ENCODE measurements at places on chromosomes 12 and 14.

GRCh38 chr14:102280376-102280962 lies 24.5 kb downstream of the MOK start:
- no peaks in the 10 kb centered on the region for H3K27me3 ChIP-seq
- H3K4me3 ChIP-seq: no peak overlapping the region
- no peak overlapping the region for H3K27ac ChIP-seq
- no peaks in the 10 kb centered on the region for H3K4me1 ChIP-seq

DNA sequence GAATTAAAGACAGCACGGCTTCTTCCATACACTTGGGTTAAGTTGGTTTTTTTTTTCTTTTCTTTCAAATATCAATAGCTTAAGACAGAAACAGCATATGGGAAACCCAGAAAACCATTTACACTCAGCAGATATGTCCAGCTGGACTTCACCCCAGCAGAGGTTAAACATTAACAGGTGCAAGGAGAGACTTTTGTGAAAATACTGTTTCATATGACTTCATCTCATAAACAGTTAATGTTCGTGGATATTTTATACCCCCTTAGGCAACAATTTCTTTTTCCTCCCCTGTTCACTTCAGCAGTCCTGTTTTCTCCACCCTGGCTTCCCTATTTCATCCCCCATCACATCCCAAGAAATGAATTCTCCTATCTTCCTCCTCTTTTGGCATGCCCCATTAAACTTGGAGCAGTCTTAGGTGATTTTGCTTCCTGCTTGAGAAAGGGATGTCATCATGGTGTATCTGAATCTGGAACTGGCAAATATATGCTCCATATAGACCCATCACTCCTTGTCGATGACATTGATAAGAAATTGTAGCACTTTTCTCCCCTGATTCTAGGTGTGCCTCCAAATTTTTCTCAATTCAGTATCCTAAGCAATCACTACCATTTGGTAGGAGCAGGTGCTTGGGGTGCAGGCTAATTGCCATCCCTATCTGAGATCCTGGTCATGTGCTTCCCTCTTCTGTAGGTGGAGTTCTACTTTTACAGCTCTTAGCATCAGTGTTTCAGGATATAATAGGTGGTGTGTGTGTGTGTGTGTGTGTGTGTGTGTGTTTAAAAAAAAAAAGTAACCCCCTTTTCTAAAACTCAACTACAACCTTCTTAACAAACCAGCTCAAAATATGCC lies 67.9 kb downstream of the BMP4 start:
- no peak overlapping the region for H3K4me3 ChIP-seq
- peaks cover 7% of the 10 kb centered on the region for H3K4me1 ChIP-seq

GRCh38 chr12:131378176-131378842 lies 332.6 kb upstream of the SFSWAP start:
- DNase-seq: no peak
- H3K27me3 ChIP-seq: no peaks in the 10 kb centered on the region
- no peak overlapping the region for H3K27ac ChIP-seq
- no peaks in the 10 kb centered on the region for H3K36me3 ChIP-seq
- H3K4me3 ChIP-seq: no peak overlapping the region

DNA sequence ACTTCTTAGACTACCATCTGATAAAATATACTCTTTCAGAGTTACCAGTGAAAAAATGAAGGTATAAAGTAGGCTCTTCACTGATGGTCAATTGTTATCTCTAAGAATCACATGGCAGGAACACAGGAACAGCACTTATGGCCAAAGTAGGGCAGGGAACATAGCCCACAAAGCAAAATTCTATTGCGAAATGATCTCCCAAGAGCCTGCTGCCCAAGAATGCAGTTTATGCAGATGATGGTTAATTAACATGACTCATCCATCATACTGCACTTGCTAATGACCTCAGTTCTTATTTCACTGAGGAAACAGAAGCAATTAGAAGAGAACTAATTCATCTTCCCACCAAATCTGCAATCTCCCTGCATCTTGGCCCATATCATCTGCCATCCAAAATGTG lies 133.8 kb downstream of the SLC2A13 start:
- H3K4me1 ChIP-seq: peaks cover 5% of the 10 kb centered on the region
- no peak overlapping the region for H3K4me3 ChIP-seq
- no peaks in the 10 kb centered on the region for H3K27me3 ChIP-seq
- peak; percentile 2 for DNase-seq
- no peak overlapping the region for H3K27ac ChIP-seq
- no peaks in the 10 kb centered on the region for H3K36me3 ChIP-seq

GRCh38 chr14:91835920-91836843 lies 31.2 kb downstream of the TC2N start:
- peak; percentile 94 for DNase-seq
- H3K4me3 ChIP-seq: peak overlapping the region; percentile 76
- H3K36me3 ChIP-seq: no peaks in the 10 kb centered on the region
- H3K27ac ChIP-seq: no peak overlapping the region
- peaks cover 6% of the 10 kb centered on the region for H3K27me3 ChIP-seq

DNA sequence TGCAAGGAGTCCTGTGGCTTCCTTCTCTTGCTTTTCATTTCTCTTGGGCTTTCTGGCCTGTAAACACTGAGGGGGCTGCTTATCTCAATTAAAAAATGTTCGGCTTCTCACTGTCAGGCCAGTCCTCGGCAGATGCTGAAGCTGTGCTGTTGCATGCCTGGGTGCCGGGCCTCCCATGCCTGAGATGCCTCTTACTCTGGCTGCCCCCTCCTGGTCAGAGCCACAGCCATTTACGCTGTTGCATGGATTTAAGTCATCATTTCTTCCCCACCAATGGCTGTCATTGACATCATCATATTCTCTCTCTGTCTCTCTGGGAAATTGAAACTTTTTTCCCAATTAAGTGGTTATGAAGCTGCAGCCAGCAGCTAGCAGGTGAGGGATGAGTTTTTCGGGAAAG lies 53.7 kb downstream of the FOXN4 start:
- no peak overlapping the region for H3K27ac ChIP-seq
- no peaks in the 10 kb centered on the region for H3K27me3 ChIP-seq
- no peaks in the 10 kb centered on the region for H3K36me3 ChIP-seq
- DNase-seq: peak; percentile 70

DNA sequence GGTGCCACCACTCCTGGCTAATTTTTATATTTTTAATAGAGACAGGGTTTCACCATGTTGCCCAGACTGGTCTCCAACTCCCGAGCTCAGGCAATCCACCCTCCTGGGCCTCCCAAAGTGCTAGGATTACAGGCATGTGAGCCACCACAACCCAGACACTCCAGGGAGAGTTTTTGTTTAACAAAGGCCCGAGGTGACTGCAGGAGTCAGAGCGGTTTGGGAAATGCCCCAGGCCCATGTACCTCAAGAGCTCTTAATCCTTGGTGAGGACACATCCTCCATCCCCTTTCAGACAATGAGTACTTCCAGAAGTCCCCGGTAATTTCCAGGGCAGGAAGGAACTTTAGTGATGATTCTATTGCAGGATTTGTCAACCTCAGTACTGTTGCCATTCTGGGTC lies 176.0 kb downstream of the ESRRB start:
- H3K27me3 ChIP-seq: no peaks in the 10 kb centered on the region
- H3K4me1 ChIP-seq: peaks cover 11% of the 10 kb centered on the region
- no peak overlapping the region for H3K4me3 ChIP-seq

DNA sequence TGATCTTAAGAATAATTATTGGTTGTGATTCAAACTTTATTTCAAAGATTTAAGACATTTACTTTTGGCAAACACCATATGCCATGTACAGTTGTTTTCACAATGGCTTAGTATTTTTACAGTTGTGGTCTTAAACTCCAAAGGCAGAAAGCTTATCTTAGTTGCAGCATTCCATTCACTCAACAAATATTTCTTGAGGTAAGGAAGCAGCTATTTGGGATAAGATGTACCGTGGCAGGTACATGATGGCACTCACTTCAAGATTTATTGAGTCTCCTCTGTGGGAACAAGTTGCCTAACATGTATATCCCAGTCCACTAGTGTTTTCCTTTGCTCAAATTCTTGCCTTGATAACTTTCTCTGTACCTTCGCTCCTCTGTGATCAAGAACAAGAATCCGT lies 8.0 kb upstream of the MON2 start:
- no peaks in the 10 kb centered on the region for H3K4me1 ChIP-seq
- no peak overlapping the region for H3K27ac ChIP-seq
- no peaks in the 10 kb centered on the region for H3K27me3 ChIP-seq
- no peaks in the 10 kb centered on the region for H3K36me3 ChIP-seq
- no peak overlapping the region for H3K4me3 ChIP-seq

GRCh38 chr12:81627336-81628189 lies 131.6 kb downstream of the PPFIA2 start:
- DNase-seq: peak; percentile 75
- no peak overlapping the region for H3K27ac ChIP-seq
- no peaks in the 10 kb centered on the region for H3K36me3 ChIP-seq
- H3K4me3 ChIP-seq: no peak overlapping the region
- no peaks in the 10 kb centered on the region for H3K27me3 ChIP-seq

DNA sequence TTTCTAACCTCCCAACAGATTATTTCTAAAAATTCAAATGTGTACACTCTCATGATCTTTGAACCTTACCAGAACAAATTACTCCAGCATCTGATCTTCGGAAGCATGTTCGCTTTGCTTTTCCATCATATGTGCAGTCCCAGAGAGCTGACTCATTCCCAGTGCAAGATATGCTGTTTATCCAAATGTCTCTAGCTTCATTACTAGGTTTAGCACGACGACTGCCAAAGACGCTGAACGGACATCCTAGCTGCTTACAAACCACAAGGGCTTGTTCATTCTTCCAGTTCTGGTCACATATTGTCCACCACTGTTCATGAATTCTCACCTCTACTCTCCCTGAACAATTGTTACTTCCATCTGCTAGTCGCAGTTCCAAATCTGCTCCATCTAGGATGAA lies 40.5 kb downstream of the CD163L1 start:
- H3K4me1 ChIP-seq: no peaks in the 10 kb centered on the region
- H3K27ac ChIP-seq: no peak overlapping the region
- H3K27me3 ChIP-seq: no peaks in the 10 kb centered on the region
- H3K36me3 ChIP-seq: no peaks in the 10 kb centered on the region
- H3K4me3 ChIP-seq: no peak overlapping the region

DNA sequence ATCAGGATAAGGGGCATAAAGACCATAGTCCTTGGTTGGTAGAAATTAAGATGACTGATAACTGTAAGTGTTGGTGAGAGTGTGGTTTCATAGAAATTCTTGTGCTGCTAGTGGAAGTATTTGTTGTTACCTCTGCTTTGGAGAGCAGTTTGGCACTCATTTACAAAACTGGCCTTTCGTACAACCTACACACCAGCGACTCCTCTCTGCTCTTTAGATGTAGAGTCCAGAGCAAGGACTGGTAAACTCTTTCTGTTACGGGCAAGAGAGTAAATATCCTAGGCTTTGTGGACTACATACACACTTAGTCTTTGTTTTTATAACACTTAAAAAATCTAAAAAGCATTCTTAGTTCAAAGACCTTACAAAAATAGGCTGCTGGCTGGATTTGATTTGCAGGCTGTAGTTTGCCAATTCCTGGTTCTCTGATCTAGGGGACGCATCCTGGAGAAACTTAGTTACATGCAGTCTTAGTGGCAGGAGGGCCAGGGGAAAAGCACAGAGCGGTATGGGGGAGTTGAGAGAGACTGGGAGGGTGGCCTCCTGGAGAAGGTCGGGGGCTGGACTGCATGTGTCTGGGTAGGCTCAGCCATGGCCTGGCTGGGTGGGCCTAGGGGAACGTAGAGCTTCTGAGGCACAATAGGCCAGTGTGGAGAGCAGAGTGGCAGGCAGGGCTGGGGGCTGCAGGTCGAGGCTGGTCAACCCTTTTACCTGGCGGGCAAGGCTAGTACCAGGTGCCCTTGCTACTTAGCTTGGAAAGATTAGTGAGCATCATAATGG lies 55.3 kb upstream of the AMN start:
- no peaks in the 10 kb centered on the region for H3K36me3 ChIP-seq
- no peak for DNase-seq
- H3K4me1 ChIP-seq: no peaks in the 10 kb centered on the region
- H3K27ac ChIP-seq: peak overlapping the region; percentile 2
- H3K4me3 ChIP-seq: no peak overlapping the region

DNA sequence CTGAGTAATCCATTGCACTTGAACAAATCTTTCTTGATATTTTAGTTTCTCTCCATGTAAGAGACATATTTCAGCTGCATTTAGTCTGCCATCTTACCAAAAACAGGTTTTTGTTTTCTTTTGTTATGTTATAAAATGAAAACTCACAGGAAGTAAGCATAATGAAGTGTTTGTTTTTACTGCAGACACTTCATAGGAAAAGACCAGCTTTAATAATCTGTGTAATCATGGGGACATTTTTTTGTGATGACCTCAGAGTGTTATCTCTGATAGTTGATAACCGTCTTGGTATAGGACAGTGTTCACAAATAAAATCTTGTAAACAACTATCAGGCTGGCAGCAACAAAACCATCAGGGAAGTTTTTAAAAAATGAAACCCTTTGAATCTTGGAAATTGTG lies 266.2 kb upstream of the OR4E1 start:
- 0 out of 2 replicates have a peak, but pooled peaks cover 3% of the 10 kb centered on the region for H3K4me1 ChIP-seq
- no peak overlapping the region for H3K4me3 ChIP-seq
- no peak overlapping the region for H3K27ac ChIP-seq
- H3K36me3 ChIP-seq: no peaks in the 10 kb centered on the region

- no peaks in the 10 kb centered on the region for H3K4me1 ChIP-seq
- H3K27ac ChIP-seq: no peak overlapping the region
- no peaks in the 10 kb centered on the region for H3K36me3 ChIP-seq
- DNase-seq: no peak
Measured at GRCh38 chr12:123847876-123848275, 85.8 kb downstream of the DNAH10 start.

DNA sequence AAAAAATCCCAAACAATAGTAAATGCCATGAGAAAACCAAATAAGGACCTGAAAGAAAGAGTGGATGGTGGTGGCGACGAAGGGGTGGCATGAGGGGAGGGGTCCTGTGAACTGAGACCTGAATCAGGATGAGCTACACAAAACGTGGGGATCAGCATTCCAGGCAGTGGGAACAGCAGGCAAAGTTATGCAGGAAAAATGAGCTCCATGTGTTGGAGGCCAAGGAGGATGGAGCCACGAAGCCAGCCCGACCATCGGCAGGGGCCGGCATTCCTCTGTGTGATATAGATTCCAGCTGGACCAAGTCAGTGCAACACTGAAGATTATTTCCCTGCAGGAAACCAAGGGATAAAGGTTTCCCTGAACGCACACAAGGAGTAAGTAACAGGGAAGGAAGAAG lies 7.1 kb downstream of the ADGRD1 start:
- no peak for DNase-seq
- no peak overlapping the region for H3K27ac ChIP-seq
- no peaks in the 10 kb centered on the region for H3K27me3 ChIP-seq

DNA sequence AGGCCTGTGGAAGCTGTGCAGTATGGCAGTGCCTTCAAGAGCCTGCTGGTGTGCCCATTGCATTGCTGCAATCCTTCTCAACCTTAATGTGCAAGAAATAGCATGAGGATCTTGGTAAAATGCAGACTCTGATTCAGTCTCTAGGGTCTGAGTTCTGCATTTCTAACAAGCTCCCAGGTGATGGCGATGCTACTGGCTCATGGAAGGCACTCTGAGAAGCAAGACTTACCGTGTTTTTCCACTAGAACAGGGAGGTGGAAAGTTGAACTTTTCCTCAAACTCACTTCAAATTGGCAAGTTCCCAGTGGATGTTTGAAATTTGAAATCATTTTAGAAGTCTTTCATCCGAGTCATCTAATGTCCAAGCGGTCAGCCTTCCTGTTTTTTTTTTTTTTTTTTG lies 55.5 kb downstream of the MYRFL start:
- H3K27me3 ChIP-seq: no peaks in the 10 kb centered on the region
- DNase-seq: peak; percentile 75
- no peak overlapping the region for H3K4me3 ChIP-seq

GRCh38 chr12:51643951-51644350 lies 52.9 kb downstream of the SCN8A start:
- H3K27ac ChIP-seq: no peak overlapping the region
- DNase-seq: no peak
- no peaks in the 10 kb centered on the region for H3K27me3 ChIP-seq
- H3K36me3 ChIP-seq: no peaks in the 10 kb centered on the region
- H3K4me3 ChIP-seq: no peak overlapping the region
- no peaks in the 10 kb centered on the region for H3K4me1 ChIP-seq

Measured in GM23338 (cell line).